ENCODE measurements at places on chromosomes 12 and 14.

GRCh38 chr14:65132855-65133254, 30.5 kb upstream of the MAX start:
- DNase-seq = no peak

- peak; percentile 53 for DNase-seq
Observed at GRCh38 chr12:57619434-57620244, 8.4 kb downstream of the ARHGEF25 start.

GRCh38 chr12:108585864-108586263, 12.0 kb downstream of the TMEM119 start:
- DNase-seq = no peak

DNA sequence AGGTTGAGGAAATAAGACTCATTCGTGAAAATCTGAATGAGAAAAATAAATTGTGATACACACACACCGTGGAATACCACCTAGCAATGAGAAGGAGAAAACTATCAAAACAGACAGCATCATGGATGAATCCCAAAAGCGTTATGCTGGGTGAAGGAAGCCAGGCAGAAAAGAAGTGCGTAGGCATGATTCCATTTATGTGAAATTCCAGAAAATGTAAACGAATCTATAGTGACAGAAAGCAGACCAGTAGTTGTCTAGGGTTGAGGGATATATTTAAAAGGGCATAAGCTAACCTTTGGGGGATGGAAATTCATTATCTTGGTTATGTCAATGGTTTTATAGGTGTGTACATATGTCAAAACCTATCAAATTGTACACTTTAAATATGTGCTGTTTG, 42.5 kb upstream of the ANO2 start:
- DNase-seq = no peak

- no peak for DNase-seq
Observed at GRCh38 chr12:125373375-125373774, 308.1 kb downstream of the AACS start.

DNA sequence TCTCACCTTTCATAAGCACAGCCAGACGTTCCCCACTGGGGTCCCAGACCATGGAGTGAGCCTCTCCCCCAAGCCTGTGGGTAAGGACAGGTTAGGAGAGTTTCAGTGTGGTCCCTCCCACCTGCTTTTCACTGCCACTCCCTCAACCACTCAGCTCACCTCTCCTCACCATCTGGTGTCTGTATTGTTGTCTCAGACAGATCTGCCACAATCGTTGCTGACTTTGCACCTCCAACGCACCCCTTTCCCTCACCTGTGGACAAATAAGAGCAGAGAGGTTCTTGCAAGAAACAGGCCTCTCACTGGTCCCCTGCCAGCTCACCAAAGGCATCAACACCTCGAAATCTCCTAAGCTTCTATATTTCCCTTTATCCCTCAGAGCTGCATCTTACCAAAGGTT, 8.8 kb downstream of the MYG1 start:
- no peak for DNase-seq

DNA sequence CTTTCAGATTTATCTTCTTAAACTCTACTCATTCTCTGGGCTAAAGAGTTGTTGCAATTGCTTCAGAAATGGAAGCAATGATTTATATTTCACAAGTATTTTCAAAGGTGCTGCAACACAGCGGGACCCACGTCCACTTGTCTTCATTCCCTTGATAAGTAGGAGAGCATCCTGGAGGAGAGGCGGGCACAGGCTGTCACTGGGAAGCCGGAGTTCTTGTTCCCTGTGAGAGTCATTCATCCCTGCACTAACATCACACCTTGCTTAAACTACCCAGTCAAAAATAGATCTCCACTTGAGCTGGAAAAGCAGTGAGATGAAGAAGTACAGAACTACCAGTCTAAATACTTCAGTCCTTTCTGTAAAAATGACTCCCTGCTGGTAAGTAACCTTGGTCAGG, 160.5 kb upstream of the RASSF8 start:
- DNase-seq = no peak

DNA sequence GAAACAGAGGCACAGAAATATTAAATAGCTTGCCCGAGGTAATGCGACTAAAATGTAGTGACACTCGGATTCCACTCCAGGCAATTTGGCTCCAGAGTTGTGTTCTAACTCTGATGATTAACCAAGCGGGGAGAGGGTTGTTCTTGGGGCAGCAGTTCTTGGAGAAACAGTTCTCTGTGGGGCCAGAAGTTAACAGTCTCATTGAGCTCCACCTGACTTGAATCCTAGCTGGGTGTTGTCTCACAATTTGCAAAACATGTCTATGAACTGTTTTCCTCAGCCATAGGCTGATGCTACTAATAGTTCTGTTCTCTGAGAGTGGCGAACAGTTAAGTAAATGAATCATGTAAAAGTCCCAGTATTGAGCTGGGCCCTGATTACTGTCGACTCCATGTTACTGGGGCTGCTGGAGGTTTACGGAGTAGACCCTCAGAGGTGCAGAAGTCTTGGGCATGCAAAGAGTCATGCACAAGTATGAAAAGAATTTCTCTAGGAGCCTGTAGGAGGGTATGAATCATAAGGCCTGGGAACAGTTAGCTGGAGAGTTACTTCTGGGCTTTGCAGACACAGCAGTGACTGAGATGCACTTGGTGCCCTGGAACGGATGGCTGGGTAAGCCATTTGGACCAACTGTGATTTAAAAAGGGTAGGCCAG, 15.4 kb upstream of the NIN start:
- DNase-seq = no peak
